ENCODE measurements at places on chromosomes 7 and 10. TPM values are rescaled to one million over a fixed set of nuclear protein-coding genes. Genes with fewer than 3 reads are reported as not detected.

The INMT gene
- total RNA-seq: not detected

The MRPL32 gene
- total RNA-seq: 97.9 TPM

The FFAR4 gene
- not detected for total RNA-seq

The NPC1L1 gene
- total RNA-seq: 1.5 TPM

Data from kidney epithelial cell (primary cell).